ENCODE measurements at places on chromosomes 11 and 22.
A peak's percentile ranks its signal among the peaks of the same experiment; 100 is the strongest.

- DNase-seq: no peak
Measured at GRCh38 chr11:9142732-9143131, 51.3 kb upstream of the SCUBE2 start.

DNA sequence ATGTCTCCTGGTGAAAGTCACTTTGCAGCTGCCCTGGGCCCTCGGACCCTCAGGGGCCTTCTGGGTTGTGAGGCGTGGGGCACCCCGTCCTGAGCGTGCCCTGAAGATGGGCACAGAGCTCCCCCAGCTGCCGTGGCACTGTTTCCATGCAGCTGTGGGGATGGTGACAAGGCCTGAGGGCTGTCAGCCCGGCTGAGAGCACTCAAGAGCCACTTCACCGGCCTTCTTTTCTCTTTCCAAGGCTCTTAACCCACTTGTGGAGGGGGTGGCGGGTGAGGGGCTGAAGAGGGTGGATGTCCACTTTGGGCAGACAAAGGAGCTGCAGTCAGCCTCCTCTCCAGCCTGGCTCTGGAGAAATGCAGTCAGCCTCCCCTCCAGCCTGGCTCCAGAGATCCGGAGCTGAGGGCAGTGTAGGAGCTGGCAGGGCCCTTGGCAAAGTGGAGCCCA lies 239.5 kb downstream of the ST3GAL4 start:
- no peak for DNase-seq

- DNase-seq: peak; percentile 46
Measured at GRCh38 chr22:22357024-22357883, 112.7 kb downstream of the VPREB1 start.

DNA sequence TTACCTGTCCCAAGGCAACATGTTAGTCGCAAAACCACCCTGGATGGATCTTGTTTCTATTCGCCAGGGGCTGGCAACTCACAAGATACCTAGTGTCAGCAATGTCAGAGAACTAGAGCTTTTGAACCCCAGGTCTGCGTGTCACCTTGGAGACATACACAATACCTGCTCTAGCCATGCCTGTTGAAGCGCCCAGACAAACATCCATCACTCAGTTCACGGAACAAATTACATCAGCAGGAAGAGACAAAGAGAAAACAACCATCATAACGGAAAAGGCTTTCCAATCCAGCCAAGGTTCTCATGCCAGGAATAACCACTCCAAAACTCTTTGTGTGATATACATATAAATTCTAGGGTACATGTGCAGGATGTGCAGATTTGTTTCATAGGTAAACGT lies 2.2 kb downstream of the CD59 start:
- no peak for DNase-seq

DNA sequence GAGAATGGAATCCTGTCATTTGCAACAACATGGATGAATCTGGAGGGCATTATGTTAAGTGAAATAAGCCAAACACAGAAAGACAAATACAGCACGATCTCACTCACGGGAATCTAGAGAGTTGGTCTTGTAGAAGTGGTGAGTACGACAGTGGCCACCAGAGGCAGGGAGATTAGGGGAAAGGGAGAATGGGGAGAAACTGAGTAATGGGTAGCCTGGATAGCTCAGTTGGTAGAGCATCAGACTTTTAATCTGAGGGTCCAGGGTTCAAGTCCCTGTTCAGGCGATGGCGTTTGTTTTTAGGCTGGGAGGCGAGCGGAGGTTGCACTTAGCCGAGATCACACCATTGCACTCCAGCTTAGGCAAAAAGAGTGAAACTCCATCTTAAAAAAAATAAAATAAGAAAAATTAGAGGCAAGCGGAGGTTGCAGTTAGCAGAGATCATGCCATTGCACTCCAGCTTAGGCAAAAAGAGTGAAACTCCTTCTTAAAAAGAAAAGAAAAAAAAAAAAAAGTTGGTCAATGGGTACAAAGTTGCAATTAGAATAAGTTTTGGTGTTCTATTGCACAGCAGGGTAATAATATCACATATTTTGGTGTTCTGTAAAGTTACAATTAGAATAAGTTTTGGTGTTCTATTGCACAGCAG lies 95.7 kb upstream of the UBASH3B start:
- DNase-seq: no peak

GRCh38 chr11:83680321-83680720 lies 394.2 kb upstream of the CCDC90B start:
- no peak for DNase-seq

DNA sequence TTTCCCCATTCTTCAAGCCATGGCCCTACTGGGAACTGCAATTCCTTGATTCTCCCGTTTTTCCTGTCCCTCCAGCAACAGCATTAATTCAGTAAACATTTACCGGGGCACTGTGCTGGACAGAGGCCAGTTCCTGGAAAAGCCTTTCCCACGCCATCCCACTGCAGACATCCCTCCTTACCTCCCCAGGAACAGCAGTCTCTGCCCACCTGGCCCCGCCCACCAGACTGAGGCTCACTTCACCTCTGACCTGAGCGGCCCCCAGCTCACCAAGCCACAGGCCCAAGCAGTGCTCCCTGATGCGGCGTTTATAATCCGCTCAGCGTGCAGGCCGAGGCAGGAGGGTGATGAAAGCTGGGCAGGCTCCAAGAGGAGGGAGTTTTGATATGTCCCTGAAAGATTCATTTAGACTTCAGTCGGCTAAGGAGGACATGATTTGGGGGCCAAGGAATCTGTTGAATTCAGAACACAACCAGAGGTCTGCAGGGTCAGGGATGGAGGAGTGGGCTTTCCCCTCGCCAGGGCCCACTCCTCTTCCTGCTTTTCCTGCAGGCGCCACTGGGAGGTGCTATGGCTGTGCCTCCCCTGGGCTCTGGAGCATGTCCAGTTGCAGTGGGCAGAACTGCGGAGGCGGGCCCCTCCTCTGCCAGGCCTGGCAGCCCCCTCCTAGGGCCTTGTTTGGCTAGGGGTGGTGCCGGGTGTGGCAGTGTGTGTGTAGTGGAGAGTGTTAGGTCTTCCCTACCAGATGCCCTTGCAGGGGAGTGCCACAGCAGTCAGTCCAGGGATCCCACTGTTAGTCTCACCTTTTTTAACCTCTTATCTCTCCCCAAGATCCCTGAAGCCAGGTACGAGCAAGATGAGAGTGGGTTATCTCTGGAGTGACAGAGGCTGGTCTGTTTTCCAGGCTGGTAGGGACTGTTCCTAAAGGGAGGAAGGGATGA lies 1.4 kb upstream of the TAGLN start:
- DNase-seq: no peak

DNA sequence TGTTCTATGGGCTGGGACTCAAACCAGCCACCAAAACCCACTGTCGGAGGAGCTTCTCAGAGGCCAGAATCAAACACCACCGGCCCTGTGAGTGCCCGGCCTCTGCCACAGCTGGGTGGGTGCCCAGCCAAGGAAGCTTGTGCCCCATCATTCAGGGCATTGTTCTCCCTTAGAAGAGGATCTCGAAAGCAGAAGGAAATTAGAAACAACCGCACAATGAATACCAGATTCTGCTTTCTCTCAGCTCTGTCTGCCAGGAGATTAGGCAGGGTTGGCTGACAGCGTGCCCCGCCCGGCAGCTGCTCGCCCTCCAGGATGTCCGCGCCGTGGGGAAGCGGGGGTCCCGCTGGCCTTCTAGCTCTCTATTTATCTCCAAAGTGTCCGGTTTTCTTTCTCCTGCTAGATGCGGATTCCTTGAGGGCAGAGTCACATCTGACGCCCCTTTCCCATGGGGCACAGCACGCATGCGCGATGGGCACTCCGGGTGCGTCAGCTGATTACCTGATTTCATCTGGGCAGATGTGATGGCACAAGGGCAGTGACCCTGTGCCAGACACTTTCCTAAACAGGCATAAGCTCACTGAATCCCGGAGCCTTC lies 25.5 kb downstream of the SCGB1A1 start:
- peak; percentile 20 for DNase-seq

- no peak for DNase-seq
Measured at GRCh38 chr11:113593698-113594308, 112.3 kb downstream of the TMPRSS5 start.

DNA sequence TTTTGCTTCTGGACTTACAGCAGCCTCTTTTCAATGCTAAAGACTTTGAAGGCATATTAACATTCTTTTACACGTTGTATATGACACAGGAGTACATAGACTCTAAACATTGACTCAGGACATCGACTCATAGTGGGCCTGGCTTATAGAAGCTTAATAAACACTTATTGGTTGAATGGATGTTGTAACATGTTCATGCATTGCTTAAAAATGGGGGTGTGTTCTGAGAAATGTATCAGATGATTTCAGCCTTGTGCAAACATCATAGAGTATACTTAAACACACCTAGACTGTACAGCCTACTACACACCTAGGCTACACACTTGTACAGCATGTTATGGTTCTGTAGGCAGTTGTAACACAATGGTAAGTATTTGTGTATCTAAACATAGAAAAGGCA lies 17.9 kb downstream of the TTC17 start:
- DNase-seq: no peak

DNA sequence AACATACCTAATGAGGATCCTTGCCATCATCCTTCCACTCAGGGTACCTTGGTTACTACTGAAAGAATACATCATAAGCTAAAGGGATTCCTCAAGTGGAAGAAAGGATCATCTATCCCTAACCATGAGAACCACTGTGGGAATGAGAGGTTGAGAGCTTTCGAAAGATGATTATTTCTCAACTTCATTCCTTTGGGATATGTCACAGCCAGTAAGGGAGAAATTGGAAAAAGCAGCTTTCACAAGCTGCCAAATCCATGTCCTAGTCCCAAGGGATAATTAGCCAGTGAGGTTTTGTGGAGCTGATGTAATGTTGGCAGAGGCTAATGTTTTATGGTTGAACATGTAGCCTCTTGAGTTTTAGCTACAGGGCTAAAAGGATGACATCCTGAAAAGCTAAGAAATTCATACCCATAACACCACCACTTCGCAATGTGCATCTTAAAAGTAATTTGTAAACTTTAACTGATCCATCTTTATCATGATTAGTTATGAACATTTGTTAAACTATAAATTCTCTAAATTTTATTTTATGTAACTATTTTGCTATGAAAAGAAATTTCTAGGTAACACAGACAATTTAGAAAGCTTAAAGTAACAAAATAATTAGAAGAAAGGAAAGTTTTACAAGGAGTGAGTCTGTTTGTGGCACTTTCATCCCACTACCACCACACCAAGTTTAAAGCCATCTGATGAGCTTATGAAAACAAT lies 123.9 kb downstream of the MRTFA start:
- no peak for DNase-seq

DNA sequence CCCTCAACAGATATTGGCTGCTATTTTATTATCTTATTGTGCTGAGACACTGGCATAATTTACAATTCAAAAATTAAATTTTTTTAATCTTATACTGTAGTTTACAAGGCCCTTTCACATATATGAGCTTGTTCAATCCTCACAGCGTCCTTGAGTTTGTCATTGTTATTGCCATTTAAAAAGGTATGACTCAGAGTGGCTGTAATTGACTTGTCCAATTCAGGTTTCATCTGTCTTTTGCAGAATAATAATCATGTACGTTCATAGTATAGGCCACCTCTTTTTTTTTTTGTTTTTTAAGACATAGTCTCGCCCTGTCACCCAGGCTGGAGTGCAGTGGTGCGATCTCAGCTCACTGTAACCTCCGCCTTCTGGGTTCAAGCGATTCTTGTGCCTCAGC lies 11.5 kb downstream of the PTPRJ start:
- DNase-seq: no peak

DNA sequence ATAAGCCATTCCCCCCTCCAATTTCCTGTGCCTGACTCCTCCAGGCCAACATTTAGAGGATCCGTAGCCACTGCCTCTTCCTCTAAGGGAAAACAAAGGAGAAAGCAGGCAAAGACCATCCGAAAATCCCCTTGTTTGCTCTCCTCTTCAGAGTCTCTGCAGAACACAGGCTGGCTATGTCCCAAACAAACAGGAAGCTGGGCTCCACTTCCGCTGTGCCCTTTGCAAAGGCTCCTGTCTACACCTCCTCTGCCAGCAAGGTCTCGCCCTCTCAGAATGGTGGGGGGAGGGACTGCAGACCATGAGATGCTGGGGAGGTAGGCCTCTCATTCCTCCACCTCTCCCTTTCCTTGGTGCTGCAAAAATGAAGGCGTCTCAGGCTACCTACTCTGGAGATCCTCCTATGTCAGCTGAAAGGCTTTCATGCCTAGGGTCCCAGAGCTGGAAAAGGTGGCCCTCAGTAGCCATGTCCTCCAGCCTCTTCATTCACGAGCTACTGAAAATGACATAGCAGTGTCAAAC lies 596.2 kb downstream of the BUD13 start:
- no peak for DNase-seq

- no peak for DNase-seq
Measured at GRCh38 chr11:27004103-27004502, 10.2 kb downstream of the FIBIN start.

- DNase-seq: no peak
Measured at GRCh38 chr11:94731880-94732601, 36.1 kb upstream of the AMOTL1 start.

DNA sequence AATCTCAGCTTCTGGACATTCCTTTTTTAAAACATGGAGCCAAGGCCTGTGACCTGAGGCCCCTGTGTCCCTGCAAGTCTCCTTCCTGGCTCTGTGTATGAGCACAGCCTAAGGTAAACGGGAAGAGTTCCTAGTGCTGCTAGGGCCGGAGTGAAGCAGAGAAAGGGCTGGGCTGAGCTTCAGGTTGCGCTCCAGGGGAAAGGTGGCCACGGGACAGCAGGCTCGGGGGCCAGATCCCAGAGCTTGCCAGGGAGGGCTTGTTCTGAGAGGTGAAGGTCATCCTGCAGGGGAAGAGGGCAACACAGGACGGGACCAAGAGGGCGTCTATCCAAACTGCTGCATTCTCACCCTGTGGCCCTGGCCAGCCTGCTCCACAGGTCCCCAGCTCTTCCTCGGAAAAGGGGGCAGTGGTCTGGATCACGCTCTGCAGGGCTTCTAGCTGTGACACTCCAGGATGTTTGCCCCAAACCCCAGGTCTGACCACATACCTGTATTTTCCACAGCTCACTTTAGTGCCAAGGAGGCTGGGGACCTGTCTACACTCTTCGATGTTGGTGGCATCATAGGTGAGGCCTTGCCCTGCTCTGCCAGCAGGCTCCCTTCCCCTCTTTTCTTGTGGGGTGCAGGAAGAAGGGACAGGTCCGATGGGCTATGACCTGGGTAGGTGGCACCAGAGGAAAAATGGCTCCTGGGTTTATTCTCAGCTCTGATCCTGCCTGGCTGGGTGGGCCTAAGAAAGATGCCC lies 20.4 kb downstream of the SLC37A2 start:
- no peak for DNase-seq

GRCh38 chr22:27768027-27768653 lies 33.4 kb downstream of the MN1 start:
- DNase-seq: no peak

GRCh38 chr11:117055469-117055868 lies 42.8 kb downstream of the SIK3 start:
- DNase-seq: no peak

- no peak for DNase-seq
Measured at GRCh38 chr22:45896964-45897538, 79.9 kb downstream of the WNT7B start.

GRCh38 chr11:56624661-56625110 lies 10.0 kb upstream of the OR5M1 start:
- no peak for DNase-seq

- DNase-seq: no peak
Measured at GRCh38 chr22:42515896-42516295, 3.7 kb downstream of the RRP7A start.

GRCh38 chr11:66218036-66218435 lies 50.4 kb upstream of the RAB1B start:
- DNase-seq: no peak

- DNase-seq: no peak
Measured at GRCh38 chr11:62333768-62334167, 3.5 kb upstream of the ASRGL1 start.

Data from stimulated activated CD4-positive, alpha-beta T cell treated with anti-CD3 and anti-CD28 coated beads, Interleukin-2, amount 100 ng/mL, for 4 hours (primary cell).